Lung microvascular endothelial cell (primary cell): ENCODE measurements at places on chromosomes 11 and 22. TPM values are rescaled to one million over a fixed set of nuclear protein-coding genes. Genes with fewer than 3 reads are reported as not detected.

Gene NCAM1
- 1.2 and 1.3 TPM in 2 replicates for total RNA-seq

Gene CASP5
- total RNA-seq, result not detected in 2 replicates

Gene TRIM51
- not detected in 2 replicates for total RNA-seq

GRCh38 chr11:58578136-58578634 lies 678 bp upstream of the ZFP91 start:
- peak; percentile 97 for DNase-seq

Gene OR5D18
- total RNA-seq, result not detected in 2 replicates

Gene CTSW
- total RNA-seq, result 0.20 and 0.22 TPM in 2 replicates

Gene KMT5B
- 15.7 and 25.0 TPM in 2 replicates for total RNA-seq

Gene SLC22A8
- not detected in 2 replicates for total RNA-seq
